ENCODE measurements at places on chromosomes 1 and 21.

DNA sequence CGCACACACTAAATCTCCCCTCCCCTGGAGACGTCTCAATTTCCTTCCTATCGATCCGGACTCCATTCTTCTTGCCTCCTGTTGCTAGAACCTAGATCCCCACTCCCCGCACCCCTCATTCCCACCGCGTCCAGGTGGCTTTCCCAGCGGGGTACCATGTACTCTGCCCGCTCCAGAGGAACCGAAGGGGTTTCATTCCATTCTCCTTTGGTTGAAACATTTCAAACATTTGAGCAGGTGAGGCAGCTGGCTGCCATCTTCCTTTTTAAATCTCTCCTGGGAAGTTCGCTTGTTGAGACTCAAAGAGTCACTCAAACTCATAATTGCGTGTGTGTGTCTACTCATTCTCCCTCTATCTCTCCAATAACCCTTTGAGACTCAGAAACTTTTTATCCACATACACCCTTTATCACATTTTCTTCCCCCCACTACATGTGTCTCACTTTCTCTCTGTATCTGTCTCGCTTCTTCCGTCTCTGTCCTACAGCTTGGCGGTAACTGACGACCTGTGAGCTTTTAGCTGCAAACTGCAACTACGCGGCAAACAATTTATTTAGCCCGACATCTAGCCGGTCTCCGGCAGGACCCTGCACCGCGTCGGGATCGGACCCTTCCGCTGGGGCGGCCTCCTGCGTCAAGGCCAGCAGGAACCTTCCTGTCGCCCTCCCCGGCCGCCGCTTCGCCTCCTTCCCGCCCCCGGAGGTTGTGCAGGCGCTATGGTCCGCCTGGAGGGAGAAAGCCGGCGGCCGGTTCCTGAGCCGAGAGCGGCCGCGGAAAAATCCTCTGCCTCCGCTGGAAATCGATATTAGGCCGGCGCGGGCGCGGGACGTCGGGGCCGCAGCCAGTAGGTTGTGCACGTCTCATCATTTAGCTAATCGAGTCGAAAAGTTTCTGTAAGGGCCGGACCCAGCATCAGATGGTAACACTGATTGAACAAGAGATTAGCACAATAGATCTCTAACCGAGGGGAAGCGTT, 3.0 kb upstream of the FOXD3 start:
- DNase-seq, result peak; percentile 61

- DNase-seq, result no peak
Observed at GRCh38 chr1:84236256-84236655, 65.3 kb upstream of the SAMD13 start.

- no peak for DNase-seq
Observed at GRCh38 chr1:19010503-19010902, 54.0 kb upstream of the IFFO2 start.

DNA sequence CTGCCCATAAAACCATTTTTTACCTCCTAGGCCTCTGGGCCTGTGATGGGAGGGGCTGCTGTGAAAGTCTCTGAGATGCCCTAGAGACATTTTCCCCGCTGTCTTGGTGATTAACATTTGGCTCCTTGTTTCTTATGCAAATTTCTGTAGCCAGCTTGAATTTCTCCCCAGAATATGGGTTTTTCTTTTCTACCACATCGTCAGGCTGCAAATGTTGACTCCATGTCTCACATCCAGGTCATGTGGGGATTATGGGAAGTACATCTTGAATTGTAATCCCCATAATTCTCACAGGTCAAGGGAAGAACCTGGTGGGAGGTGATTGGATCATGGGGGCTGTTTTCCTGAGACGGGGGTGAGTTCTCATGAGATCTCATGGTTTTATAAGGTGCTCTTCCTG, 603.2 kb downstream of the SMYD3 start:
- no peak for DNase-seq

GRCh38 chr1:102047724-102048123, 51.0 kb upstream of the OLFM3 start:
- DNase-seq, result no peak

- DNase-seq, result peak; percentile 12
Observed at GRCh38 chr1:117928881-117929342, 509 bp downstream of the GDAP2 start.
